Activated T-cell treated with anti-CD3 and anti-CD28 coated beads for 48 hours (primary cell): ENCODE measurements at places on chromosomes 13 and 19.

GRCh38 chr13:91704398-91704797 lies 306.0 kb downstream of the GPC5 start:
- DNase-seq: no peak

DNA sequence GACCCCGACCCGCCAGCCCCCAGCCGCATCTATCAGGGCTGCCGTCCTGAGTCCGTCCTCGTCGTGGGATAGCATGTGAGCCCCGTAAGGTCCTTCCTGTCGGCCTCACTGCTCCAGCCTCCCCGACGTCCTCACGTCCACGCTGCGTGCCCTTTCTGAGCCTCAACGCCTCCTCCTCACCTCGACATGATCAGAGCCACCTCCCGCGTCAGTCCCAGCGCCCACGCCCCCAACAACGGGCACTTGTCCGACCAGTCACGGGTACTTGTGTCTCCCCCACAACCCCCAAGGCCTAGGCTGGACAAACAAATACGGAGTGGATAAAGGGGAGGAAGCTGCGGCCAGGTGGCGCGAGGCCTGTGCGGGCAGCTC lies 665 bp downstream of the ZNF497 start:
- DNase-seq: peak; percentile 55

GRCh38 chr19:2962018-2962670 lies 15.2 kb upstream of the TLE6 start:
- no peak for DNase-seq

DNA sequence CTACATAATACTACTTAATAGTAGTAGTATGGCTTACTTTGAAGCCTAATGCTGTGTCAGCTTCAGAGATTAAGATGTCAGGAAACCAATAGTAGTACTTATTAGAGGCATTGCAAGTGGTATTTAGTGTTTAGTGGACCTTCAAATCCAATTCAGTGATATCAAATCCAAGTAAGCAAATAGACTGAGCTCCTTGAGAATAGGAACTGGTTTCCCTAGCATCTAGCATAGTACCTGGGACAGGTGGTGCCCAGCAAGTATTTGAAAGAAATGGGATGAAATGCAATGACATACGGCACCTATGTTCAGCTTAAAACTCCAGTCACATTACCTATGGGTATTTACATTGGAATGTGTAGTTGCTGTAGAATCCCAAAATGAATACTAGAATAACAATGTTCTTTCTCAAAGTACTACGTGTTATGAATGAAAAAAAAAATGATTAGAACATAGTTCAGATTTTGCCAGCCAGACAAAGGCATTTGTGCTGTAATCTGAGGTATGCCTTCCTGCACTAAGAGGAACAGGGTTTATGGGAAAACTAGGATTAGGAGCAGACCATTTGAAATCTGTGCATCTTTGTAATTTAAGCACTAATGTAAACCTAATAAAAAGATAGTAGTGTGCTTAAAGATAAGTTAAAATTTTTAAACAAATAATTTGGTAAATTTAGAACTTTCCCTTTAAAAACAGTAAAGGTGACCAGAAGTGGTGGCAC lies 17.1 kb downstream of the LSM14A start:
- no peak for DNase-seq

GRCh38 chr13:101242720-101243119 lies 173.6 kb downstream of the NALCN start:
- no peak for DNase-seq

DNA sequence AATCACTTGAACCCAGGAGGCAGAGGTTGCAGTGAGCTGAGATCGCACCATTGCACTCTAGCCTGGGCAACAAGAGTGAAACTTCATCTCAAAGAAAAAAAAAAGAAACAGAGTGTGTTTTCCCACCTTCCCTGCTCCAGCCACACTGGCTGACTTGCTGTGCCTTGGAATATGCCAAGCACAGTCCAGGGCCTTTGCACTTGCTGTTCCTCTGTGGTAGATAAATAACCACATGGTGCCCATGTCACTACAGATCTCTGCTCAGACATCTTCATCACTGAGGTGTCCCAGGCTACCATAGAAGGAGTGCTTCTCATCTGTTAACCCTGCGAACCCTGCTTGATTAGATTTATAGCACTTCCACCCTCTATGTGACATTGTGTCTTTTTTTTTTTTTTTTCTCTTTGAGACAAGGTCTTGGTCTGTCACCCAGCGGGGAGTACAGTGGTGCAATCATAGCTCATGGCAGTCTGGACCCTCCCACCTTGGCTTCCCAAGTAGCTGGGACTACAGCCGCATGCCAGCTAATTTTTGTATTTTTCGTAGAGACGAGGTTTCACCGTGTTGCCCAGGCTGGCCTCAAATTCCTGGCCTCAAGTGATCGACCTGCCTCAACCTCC lies 10.4 kb downstream of the SMARCA4 start:
- no peak for DNase-seq

DNA sequence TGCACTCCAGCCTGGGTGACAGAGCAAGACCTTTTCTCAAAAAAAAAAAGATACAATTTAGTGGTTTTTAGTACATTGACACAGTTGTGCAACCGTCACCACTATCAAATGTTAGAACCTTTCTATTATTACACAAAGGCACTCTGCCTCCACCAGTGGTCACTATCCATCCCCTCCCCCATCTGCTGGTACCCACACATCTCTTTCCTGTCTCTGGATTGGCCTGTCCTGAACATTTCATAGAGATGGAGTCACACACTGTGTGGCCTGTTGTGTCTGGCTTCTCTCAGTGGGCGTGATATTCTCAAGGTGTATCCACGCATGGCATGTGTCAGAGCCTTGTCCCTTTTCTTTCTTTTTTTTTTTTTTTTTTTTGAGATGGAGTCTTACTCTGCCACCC lies 11.2 kb downstream of the KDM4B start:
- no peak for DNase-seq

GRCh38 chr13:47548294-47548840 lies 452.7 kb downstream of the SUCLA2 start:
- DNase-seq: no peak

- no peak for DNase-seq
Measured at GRCh38 chr13:35926859-35927530, 204.2 kb downstream of the DCLK1 start.

DNA sequence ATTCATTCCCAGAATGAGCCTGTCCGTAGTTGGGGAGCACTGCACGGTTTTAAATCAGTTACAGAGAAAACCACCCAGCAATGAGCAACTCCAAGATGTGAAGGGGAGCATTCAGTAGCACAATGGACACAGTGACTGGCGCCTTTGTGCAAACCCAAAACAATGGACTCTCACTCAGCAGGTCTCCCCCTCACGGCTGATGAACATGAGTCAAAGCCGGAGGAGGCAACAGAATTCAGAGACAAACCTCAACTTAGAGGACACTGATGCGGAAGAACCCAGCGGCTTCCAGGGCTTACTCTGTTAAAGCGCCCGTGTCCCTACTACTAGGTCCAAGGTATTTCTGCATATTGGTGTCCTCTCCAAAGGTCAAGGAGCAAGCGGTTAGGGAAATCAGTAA lies 17.7 kb downstream of the PLEKHF1 start:
- DNase-seq: no peak

GRCh38 chr13:20102525-20103180 lies 58.2 kb downstream of the GJA3 start:
- DNase-seq: no peak

DNA sequence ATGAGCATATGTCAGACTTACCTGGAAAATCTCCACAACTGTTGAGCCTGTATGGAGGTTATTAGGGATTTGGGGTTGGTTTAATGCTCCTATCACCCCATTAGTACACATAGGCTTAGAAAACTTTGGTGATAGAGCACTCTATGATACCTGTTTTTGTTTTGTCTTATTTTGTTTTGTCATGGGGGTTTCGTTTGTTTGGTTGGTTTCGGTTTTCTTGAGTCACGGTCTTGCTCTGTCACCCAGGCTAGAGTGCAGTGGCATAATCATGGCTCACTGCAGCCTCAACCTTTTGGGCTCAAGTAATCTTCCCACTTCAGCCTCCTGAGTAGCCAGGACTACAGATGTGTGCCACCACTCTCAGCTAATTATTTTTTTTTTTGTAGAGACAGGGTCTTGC lies 70.0 kb downstream of the MZT1 start:
- DNase-seq: no peak

- no peak for DNase-seq
Measured at GRCh38 chr19:19191768-19192077, 229 bp downstream of the BORCS8 start.

GRCh38 chr13:33556828-33557227 lies 261.1 kb upstream of the RFC3 start:
- no peak for DNase-seq

DNA sequence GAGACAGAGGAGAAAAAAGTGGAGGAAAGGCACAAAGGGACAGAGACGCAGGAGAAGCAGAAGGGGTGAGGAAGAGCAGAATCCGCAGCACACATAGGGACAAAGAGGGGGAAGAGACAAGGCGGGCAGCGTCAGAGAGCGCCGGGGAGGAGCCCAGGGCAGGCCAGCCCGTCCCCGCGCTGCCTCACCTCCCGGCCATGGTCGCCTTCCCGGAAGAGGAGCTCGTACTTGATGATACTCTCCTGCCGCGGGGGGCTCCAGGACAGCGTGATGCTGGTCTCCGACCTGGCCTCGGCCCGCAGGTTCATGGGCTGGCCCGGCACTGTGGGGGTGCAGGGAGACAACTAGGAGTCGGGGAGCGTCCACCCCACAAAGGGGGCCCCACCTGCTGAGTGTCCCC lies 100.6 kb downstream of the PTPRS start:
- no peak for DNase-seq

GRCh38 chr19:34788074-34788473 lies 15.1 kb upstream of the ZNF599 start:
- no peak for DNase-seq

- no peak for DNase-seq
Measured at GRCh38 chr19:55273978-55274707, 5.8 kb downstream of the HSPBP1 start.

- DNase-seq: no peak
Measured at GRCh38 chr13:47120282-47120681, 223.4 kb upstream of the HTR2A start.

DNA sequence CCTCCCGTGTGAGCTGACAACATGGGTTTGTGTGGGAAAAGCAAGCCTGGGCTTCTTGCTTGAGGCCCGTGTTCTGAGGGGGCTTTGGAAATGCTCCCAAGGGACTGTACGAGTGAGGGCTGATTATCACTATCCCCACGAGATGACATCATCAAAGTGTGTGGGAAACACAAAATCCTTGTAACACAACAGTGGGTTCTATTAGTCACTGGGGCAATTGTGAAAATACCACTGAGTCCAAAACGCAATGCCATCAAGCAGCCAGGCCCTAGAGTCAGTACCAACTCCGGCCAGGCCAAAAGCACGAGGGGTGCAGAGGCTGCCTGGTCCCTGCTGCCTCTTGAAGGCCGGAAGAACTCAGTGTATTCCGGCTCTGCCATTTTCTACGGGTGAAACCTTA lies 29.6 kb downstream of the CAPS start:
- DNase-seq: no peak

- peak; percentile 27 for DNase-seq
Measured at GRCh38 chr13:52738719-52739467, 727 bp downstream of the CNMD start.
